NCI-H446 (cell line): ENCODE measurements at places on chromosomes 11 and 22.

DNA sequence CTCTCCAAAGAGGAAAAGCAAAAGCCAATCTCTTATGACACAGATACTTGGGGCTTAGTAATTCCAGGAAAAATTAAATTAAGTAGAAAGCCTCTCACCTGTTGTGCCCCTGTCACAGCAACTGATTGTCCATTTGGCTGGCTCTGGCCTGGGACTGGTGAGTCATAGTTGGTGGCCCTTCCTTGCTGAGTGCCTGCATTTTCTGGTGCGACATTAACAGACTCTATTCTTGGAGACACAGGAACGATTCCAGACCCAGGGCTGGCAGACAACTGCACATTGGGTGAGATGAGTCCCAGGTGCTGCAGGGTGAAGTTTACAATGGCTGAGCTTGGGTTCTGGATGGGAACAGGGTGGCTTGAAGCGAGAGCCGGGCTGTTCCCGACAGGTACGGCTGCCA is 15.6 kb downstream of the E2F8 start:
- DNase-seq = no peak

DNA sequence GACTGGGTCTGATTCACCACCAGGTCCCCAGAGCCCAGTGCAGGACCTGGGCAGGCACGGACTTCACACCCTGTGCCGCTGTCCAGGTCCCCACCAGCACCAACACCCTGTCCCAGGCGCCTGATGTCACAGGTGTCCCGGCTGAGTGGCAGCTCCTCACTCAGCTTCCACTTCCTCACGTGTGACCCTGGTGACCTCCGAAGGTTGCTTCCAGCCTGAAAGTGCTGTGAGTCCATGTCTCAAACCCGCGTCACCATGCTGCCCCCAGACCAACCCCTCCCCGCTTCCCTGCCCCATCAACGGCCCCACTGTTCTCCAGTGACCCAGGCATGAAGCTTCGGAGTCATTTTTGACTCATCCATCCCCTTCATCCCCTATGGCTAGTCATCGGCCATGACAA is 25.7 kb upstream of the PICK1 start:
- no peak for DNase-seq

DNA sequence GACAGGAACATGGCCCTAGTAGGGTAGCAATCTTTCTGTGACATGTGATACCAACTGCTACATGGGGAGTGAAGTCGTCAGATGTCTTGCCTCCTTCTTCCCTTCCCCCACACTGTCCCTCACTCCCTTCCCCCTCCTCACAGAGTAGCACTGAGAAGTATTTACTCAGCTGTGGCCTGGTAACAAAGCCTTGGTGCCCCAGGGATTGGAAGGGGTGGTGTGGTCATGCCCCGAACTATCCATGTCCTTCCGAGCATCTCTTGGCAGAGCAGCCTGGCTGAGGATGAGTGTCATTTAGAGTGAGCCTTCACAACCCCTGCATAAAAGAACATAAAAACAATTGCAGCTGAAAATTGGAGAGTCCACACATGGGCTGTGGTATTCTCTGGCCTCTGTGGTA is 46.1 kb downstream of the ARFGAP2 start:
- no peak for DNase-seq

DNA sequence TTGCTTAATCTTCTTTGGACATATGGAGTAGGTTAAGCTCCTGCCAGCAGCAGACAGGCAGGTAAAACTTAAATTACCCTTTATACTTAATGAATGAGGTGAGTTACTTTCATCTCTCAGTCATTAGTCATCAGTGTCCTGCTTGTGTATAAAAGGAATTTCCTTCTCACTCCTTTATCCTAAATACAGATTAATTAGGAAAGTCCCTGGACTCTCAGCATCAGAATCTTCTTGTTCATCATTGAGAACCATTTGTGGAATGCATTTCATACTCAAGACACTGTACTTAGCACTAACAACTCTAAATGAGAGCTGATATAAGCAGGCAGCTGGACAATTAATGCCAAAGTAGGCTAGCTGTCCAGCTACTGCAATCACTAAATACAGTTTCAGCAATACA is 630.4 kb downstream of the METTL15 start:
- DNase-seq = no peak

GRCh38 chr22:18070556-18071306 is 7.1 kb upstream of the PEX26 start:
- no peak for DNase-seq

DNA sequence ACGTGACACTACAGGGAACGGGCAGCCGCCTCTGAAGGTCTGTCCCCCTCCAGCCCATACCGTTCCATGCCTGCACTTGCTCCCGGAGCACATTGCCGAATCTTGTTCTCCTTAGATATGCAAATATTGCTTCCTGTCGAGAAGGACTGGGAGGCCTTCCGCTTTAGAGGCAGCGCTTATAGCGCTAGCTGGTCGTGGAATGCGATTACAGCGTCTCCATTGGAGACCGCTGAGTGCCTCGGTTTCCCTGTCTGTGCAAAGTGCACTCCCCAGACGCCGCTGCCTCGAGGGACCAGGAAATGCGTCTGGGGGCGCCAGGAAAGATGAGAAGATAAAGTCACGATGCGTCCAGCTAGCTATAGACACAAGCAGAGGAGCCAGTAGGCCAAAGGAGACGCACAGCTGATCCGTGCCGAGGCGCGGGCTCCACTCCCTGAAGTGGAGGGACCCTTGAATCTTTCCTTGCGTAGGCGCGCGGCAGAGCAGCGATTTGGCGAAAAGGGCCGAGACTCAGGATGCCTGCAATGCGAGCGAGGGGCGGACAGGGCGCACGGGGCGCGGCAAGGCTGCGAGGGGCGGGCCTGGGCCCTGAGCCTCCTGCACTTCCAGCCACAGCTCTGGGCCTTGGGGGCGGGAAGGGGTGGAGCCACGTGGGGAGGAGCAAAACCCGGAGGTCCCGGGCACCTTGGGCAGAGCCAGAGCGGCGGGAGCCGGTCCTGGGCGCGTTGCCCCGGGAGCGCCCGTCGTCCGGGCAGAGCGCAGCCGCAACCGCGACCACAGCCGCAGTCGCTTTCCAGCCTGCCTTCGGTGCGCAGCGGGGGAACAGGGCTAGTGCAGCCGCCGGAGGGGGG is at the start of gene RASSF10:
TSS of gene RASSF10 (plus strand) at position 692 of the 851 bp plus-strand sequence. CDS start 261 bp downstream, outside the sequence.
- DNase-seq = no peak

DNA sequence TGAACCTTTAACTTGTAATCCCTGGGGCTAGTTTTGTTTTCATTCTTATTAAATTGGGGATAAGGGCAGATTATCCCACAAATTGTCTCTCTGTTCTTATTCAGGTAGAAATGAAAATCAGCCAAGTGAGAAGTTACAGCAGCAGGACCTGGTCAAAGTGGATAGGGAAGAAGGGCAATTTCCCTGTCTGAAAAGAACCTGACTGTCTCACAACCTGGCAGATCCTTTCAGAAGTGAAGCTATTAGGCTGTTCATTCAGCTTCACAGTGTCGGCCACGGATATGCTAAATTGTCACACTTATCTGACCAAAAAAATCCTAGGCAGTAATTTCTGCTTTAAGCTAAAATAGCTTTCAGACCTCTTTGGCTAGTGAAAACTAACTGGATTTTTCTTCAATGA is 712.6 kb upstream of the ANO5 start:
- DNase-seq = no peak

- no peak for DNase-seq
Observed at GRCh38 chr11:28223577-28223976, 115.4 kb downstream of the METTL15 start.

GRCh38 chr11:62694455-62695167 is 5.3 kb upstream of the LRRN4CL start:
- peak; percentile 48 for DNase-seq

DNA sequence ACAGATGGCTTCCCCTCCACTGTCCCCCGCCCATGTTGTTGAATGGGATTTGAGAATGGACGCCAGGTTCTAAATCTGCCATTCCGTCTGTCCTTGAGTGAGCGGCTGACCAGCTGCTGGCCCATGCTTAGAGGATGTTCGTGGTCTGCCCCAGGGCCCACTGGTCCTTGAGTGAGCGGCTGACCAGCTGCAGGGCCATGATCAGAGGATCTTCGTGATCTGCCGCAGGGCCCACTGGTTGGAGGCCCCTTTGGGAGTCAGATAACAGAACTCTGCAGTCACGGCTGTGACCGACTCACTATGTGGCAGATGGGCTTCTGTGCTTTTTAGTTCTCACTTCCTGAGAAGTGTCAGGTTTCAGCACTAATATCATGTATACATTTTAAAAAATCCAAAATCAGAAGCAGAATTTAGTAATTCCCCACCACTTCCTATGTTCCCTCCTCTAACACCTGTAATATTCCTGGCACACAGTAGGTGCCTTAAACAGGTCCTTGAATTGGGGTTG is 54.1 kb downstream of the MICAL3 start:
- DNase-seq = no peak

DNA sequence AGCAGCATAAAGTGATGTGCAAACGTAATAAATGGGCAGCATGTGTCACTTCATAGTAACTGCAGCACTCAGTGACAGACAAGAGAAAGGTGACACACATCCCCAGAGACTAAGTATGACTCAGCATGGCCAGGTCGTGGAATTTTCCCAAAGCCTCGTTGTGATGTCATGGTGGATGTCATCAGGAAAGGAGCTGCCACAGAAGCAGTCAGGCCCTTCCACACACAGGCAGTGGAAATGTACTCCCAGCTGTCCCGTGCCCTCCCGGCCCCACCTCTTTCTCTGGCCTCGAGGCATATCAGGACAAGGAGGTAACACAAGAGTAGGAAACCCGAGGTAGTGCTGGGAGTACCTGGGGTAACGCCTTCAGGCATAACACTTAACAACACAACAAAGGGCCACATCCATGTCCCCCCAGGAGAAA is 8.1 kb downstream of the PC start:
- DNase-seq = no peak

DNA sequence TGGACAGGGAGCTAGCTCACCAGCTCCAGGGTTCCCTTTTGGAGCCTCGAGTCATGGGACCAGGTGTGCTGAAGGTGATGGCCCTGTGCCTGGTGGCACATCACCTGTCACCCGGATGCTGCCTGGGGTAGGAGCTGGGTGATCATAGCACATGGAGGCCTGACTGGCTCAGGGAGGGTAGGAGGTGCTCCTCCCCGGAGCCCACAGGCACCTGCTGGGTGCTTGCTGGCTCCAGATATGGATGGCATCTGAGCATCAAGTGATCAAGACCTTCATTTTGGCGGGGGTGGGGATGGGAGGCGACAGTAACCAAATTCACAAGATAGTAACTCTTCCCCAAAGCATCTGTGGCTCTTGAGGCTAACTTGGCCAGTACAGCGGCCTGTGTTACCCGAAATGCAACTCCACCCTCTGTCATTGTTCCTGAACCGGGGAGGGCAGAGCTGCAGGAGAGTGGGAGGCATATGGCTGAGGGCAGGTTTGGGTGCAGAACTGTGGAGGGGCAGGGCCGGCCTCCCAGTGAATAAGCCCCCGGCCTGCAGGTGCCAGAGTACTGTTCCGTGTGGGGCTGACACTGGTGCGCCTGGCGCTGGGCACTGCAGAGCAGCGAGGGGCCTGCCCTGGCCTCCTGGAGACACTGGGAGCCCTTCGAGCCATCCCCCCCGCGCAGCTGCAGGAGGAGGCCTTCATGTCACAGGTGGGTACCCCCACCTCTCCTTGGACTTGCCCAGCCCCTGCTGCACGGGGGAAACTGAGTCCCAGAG is 4.7 kb downstream of the TBC1D10C start:
- no peak for DNase-seq

- no peak for DNase-seq
Observed at GRCh38 chr11:103936059-103936458, 100.4 kb upstream of the DDI1 start.

DNA sequence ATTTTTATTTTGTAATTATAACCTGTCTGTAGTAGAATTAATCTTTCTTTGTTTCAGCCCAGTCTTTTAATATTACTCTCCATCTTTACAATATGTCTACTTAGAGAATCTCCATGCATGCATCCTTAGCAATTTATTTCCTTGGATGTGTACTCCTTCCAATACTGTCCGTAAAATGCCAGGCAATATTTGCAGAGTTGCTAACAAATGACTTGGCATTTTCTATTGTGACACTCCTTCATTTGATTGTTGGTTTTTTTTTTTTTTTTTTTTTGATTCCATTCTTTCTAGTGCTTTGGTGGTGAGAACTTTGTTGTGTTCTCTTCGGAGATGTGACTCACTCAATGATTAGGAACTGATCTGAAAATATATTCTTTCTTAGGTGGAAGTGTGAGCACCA is 220.3 kb downstream of the CNTN5 start:
- DNase-seq = no peak

DNA sequence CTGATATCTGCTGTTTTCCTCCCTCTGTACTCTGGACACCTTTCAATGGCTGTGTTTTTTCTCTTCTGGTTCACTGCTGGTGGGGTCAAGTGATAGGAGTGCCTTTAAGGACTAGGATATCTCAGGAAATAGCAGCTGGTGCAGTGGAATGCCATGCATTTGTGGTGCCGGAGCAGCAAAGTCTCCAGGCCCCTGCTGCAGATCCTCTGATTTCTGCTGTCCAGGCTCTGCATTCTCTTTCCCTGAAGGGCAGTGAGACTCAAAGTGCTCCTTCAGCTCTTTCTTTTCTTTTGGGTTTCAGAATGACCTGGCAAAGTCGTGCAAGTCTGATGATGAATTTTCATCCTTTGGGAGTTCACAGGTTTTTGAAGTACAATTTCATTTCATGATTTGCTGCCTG is 774.3 kb downstream of the FAM181B start:
- no peak for DNase-seq

DNA sequence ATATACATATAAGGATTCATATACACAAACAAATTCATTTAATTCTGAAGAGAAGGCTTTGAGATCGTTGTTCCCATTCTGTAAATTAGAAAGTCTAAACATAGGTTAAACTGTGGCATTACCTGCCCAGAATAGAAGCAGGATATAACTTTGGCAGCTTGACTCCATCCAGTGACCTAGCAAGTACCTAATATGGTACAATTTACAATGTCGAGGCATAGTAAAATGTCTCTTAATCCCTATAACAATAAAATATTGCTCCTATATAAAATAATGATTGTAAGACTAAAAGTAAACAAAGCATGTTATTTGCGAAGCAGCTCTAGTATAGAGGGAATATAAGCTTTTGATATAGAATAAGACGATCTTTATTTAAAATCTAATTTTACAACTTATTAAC is 756.0 kb downstream of the LUZP2 start:
- DNase-seq = no peak

DNA sequence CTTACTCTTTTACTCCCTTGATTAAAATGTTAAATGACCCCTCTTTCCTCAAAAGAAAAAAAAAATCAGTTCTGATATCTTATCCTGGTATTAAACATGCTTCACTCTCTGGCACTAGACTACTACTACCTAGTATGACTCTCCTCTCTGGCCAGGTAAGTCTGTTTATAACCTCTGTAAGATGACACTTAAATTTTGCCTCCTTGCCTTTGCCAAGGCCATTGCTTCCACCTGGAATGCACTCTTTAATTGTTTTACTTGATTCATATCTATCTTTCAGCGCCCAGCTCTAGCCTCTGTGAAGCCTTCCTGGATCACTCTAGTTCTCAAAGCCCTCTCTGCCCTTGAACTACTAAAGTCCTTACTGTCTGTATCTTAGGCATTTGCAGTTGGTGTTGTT is 170.4 kb downstream of the ETS1 start:
- no peak for DNase-seq

DNA sequence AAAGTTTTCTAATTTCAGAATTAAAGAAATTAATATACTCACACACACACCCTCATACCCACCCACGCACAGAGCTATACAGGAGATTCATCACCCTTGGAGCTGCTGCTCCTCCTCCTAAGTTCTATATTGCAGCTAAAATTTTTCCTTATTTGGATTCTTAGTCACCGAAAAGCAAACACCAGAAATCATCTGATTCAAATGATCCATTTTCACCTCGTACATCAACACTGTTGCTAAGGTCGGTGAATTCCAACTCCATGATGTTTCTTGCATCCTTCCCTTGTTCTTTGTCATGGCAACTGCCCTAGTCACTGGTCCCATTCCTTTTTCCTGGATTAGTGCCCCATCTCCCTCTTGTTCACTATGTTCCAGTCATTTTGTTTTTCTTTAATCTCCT is 286.2 kb downstream of the GRM5 start:
- no peak for DNase-seq
